ENCODE measurements at places on chromosomes 13 and 19.

DNA sequence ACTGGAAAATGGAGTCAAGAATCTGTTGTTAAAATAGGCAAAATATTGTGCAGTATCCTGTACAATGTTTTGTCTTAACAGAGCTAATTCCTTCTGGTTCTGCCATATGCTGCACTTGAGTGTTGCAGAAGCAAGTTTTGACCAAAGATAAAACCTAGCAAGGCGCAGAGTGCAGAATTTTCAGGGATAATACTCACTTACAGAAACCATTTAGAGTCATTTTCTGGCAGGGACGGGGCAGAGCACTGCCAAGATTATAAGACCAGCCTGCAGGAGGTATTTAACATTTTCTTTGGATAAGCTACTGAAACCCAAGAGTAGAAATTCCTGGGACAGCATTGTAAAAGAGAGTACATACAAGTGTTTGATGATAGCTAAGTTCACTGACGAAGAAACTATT lies 159.5 kb upstream of the EDNRB start:
- no peak for DNase-seq

- DNase-seq = no peak
Observed at GRCh38 chr13:45482571-45483173, 17.9 kb downstream of the COG3 start.

GRCh38 chr19:35828692-35829301 lies 16.2 kb upstream of the PRODH2 start:
- DNase-seq = no peak

GRCh38 chr13:32008518-32009175 lies 22.9 kb upstream of the FRY start:
- DNase-seq = no peak

GRCh38 chr19:17915940-17916593 lies 16.7 kb upstream of the CCDC124 start:
- no peak for DNase-seq

DNA sequence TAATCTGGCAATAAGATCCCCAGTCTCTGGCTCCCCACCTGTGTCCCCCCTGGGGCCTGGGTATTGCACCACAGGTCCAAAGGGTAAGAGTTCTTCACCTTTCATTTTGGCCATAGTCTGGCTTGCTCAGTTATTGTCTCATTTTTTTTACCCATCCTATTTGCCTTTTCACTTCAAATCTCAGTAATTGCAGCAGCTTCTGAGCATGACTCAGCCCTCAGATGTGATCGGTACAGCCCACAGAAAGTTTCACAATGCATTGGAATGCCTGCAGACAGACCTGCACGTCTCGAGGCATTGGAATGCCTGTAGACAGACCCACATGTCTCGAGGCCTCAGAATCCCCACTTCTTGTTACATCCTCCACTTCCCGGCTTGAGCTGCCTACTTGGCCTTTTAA lies 173.6 kb downstream of the NUFIP1 start:
- no peak for DNase-seq

DNA sequence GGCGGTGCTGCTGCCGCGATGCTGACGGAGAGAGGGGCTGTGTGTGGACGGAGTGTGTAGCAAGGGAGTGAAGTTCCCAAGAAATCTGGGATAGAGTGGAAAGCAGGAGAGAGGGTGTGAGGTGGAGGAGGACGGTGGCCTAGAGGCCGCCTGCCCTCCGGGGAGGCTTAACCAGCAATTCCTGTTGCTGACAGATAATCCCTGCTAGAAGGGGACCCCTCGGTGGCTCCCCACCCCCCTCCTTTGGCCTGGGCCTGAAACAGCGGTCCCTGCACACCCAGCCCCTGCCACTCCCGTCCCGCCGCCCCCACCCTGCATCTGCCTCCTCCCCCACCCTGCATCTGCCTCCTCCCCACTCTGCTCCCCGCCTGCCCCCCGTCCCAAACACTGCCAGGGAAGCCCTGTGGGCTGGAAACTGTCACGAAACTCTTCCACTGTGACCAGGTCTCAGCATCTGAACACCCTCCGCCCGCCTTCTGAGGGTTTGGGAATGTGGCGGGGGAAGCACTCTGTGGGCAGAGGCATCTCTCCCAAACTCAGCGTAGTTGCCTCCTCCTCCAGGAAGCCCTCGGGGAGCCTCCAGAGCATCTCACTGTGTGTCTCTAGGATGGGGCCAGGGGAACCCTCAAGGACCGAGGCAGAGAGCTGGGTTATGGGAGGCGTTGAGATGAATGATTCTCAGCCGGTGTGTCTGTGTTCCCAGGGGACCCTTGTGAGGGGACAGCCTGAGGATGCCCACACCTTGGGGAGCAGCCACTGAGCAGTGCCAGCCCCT lies 17.1 kb upstream of the MATK start:
- DNase-seq = no peak

- no peak for DNase-seq
Observed at GRCh38 chr13:95289020-95289444, 12.2 kb downstream of the ABCC4 start.

DNA sequence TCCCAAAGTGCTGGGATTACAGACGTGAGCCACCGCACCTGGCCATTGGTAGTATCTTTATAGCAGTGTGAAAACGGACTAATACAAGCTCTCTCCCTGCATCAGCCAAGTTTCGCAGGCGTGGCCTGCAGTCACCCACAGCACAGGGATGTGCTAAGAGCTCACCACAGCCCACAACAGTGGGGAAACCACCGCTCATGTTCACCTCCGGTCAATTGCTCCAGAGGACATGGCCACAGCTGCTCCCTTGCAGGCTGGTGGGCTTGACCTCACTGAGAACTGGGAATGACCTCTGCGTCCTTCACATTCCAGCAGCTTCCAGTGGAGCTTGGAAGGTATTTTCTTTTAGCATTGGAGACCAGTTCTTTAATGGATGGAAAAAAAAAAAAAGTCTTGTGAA lies 156.4 kb downstream of the KCTD15 start:
- DNase-seq = no peak

DNA sequence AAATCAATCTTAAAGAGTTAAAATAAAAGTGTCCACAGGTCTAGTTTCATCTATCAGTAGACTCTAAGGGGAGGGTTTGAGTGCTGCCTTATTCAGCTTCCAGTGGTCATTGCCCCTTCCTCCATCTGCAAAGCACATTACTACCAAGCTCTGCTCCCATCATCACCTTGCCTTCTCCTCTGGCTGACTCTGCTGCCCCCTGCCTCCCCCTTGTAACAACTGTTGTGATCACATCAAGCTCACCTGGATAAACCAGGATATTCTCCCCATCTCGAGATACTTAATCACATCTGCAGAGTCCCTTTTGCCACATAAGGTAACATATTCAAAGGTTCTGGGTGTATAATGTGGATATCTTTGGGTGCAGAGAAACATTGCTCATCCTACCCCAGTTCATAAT lies 43.3 kb upstream of the GPC6 start:
- no peak for DNase-seq

DNA sequence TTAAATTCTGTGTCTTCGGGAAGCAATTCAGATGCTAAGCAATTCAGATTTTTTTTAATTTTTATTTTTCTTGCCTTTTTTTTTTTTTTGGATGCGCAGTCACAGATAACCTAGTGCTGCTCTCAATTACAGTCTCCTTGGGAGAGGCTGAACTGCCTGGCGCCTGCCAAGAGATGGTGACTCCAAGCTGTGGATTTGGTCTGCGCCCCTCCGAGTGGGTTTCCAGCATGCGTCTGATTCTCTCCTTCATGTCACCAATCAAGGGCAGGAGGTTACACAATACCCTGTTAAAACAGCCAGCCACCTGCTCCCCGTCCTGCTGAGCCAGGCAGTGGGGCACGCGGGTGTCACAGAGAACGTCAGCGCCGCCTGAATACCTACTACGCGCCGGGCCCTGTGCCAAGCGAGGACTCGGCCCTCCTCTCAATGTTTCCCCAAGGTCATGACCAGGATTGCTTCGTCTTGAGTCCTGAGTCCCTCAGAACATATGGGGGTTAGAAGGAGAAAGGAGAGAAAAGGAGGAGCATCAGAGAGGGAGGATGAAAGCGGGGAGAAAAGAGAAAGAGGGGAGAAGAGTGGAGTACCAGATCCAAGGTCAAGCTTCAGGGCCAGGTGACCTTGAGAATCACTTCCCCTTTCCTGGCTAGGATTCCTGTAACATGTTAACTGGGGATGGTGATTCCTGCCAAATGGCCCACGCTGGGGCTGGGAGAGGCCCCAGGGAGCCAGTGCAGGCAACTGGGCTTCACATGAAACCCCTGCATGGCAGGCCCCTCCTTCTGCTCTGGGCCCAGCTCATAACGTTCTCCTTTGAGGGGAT lies 213.6 kb downstream of the URI1 start:
- DNase-seq = no peak

DNA sequence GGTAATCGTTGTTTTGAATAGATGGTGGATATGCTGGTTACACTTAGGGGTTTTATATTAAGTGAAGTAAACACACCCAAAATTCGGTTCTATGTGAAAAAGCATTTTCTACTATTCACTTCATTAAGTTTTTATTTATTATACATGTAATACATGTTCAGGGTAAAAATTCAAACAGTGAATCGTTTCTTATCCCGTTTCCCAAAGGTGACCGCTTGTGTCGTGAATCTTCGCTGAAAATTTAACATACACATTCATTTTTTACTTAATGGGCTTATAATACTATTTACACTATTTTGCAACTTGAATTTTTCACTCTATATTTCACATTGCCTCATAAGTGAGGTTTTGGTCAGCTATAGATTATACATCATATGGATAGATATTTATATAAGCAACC lies 24.5 kb downstream of the IPO5 start:
- DNase-seq = no peak

- DNase-seq = no peak
Observed at GRCh38 chr19:51688671-51689571, 4.2 kb upstream of the SPACA6 start.

DNA sequence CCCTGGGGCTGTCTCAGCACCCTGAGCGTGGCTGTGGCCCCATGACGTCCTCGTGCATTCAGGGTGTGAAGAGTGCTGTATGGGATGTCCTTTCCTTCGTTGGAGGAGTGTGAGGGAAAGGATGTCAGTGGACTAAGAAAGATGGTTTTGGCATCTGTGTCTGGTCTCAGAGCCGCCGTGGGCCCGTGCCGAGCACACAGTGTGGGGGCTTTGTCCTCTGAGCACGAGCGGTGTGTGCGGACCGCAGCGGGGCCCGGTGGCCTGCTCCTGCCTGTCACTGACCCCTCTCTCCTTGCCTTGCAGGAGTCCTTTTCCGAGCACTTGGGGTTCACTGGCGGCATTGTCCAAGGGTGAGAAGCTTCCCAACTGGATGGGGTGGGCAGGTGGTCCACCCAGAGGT lies 63.3 kb upstream of the LDLR start:
- DNase-seq = no peak

DNA sequence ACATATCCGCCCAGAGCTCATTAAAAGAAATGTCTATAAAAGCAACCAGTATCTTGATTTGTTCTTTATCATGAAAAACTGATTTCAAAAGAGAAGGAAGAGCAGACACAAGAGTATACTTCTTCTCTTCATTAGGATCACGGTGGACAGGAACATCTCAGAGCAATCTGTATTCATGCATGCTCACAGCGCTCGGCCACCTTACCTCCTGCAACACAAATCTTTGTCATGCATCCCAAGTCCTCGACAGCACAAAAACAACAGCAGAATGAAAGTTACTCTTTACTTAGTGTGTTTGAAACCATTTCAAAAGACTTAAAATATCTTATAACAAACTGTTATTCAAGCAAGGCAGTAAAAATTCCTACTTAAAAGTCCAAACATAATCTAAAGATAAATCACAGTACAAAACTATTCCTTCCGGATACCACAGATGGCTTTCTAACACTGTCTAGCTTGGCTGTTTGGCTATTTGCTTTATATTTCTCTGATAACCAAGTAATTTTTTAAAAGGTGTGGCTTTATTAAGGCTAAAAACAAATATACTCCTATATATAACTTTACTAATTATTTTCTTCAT lies 174.5 kb downstream of the TBC1D4 start:
- no peak for DNase-seq

DNA sequence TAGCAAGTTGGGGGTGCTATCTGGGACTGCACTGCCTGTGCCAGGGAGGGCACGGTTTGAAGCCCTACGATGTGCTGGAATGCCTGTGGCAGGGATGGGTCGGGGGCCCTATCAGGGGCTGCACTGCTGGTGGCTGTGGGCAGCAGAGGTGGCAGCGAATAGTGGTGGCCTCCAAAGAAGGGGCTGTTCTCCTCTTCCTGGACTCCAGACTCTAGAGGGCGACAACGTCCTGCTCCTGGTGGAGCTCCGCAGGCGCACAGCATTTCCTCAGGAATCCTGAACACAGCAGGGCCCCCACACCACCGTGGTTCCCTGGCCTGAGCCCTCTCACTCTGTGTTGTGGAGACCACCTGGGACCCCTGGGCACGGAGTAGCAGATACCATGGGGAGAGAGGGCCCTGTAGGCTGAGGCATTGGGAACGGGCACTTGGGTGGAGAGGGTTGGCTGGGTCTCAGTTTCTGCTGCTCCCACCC lies 145.6 kb downstream of the TNFRSF19 start:
- DNase-seq = no peak
